ENCODE measurements at places on chromosomes 5 and 9. TPM values are rescaled to one million over a fixed set of nuclear protein-coding genes. Genes with fewer than 3 reads are reported as not detected.

DNA sequence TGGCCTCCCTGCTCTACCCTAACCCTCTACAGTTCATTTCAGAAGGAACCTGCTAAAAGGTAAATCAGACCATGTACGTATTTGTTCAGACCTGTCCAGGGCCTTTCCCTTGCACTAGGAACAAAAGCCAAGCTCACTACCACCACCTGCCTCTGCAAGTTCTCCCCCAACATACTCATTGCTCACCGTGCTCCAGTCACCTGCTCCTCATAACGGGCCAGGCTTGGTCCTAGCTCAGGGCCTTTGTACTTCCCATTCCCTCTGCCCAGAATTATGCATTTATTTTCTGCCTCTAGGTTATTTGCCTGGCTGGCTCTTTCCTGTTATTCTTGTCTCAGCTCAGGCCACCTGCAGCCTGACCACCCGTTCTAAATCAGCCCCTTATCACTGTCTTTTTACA is 4.8 kb upstream of the FGF1 start:
- no peak for DNase-seq

DNA sequence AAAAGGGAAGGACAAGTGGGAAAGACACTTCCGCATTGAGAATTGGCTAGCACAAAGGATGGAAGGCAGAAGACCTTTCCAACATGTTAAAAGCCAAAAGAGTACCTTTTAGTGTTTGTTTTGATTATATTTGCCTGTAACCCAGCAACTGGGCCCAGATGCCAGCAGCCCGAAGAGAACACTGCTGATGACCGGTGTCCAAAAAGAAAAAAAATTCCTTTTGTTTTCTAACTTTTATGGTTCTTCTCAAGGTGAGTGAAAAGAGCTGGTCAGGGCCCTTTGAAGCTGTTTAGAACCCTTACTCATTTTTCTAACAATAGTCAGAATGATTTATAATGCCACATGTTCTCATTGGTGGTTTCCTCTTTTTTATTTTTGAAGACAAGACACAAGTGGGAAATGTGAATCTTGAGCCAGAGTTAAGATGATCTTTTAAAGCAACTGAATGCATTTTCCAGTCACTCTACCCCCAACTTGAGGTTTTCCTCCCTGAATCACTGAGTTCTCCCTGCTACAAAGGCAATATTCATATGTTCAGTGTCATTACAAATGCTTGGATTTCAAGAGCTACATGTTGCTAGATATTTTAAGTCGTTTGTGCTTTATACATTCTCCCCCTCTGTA is 32.3 kb upstream of the ZNF462 start:
- no peak for DNase-seq

DIMT1 gene
- total RNA-seq = 26.4 TPM

SOHLH1 gene
- total RNA-seq = not detected

SCGB3A2 gene
- not detected for total RNA-seq

BNIP1 gene
- 23.9 TPM for total RNA-seq

All from fibroblast of lung (primary cell).